ENCODE measurements at places on chromosomes 12 and 14. TPM values are rescaled to one million over a fixed set of nuclear protein-coding genes. Genes with fewer than 3 reads are reported as not detected.
A peak's percentile ranks its signal among the peaks of the same experiment; 100 is the strongest.

RAD51B gene
- total RNA-seq: 36.5 TPM

DPF3 gene
- 0.29 TPM for total RNA-seq

DNA sequence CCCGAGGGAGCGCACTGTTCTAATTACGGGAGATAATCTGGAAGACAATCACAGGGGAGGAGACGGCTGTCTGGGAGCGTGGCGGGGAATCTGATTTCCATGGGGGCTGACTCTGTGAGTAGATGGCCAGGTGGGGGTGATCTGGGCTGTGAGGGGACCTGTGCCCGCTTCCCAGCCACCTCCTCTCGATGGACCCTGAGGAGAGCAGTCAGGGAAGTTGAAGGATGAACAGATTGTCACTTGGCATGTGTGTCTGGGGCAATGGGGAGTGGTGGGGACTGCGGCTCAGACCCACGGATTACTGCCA lies 22.6 kb downstream of the GALNT9 start:
- no peak for DNase-seq

- DNase-seq: no peak
Measured at GRCh38 chr14:105198588-105198987, 17.5 kb upstream of the NUDT14 start.

GRCh38 chr14:89481196-89481595 lies 64.2 kb upstream of the FOXN3 start:
- no peak for DNase-seq

CLEC14A gene
- total RNA-seq: not detected

DNA sequence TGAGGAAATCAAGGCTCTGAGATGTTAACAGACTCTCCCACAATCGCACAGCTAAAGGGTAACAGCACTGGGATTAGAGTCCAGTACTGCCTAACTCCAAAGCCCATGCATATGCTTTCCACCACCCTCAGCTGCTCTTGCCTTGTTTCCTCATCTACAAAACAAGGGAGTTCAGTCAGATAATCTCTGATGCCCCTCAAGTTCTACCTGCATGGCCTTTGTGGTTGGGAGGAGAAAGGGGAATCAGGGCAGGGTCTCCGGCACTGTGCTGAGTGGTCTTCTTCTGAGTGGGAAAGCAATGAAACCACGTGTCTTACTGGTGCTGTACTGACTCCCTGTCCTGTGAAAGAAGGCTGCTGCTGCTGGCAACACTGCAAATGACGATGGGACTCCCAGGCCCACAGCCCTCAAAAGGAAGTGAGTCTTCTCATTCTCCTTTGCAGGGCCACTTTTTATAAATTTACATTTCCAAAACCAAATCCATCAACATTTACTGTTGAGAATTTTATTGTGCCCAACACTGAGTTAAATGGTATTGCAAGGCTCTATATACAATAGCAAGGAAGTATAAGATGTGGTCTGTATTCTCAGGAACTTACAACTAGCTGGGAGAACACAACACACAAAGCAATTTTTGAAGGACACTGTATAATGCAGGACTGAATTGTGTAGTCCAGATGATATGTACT lies 19.7 kb upstream of the DUSP16 start:
- DNase-seq: peak; percentile 13

DNA sequence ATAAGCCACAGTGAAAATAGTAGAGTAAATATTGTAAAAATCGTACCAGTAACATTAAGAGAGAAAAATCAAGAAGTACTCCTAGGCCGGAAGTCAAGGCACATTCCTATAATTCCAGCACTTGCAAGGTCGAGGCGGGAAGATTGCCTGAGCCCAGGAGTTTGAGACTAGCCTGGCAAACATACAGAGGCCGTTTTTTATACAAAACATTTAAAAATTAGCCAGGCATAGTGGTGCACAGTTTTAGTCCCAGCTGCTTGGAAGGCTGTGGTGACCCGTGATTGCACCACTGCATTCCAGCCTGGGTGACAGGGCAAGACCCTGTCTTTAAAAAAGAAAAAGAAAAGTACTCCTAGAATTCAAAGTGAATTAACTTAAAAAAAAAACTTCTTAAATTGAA lies 341.8 kb downstream of the C12orf50 start:
- no peak for DNase-seq

DNA sequence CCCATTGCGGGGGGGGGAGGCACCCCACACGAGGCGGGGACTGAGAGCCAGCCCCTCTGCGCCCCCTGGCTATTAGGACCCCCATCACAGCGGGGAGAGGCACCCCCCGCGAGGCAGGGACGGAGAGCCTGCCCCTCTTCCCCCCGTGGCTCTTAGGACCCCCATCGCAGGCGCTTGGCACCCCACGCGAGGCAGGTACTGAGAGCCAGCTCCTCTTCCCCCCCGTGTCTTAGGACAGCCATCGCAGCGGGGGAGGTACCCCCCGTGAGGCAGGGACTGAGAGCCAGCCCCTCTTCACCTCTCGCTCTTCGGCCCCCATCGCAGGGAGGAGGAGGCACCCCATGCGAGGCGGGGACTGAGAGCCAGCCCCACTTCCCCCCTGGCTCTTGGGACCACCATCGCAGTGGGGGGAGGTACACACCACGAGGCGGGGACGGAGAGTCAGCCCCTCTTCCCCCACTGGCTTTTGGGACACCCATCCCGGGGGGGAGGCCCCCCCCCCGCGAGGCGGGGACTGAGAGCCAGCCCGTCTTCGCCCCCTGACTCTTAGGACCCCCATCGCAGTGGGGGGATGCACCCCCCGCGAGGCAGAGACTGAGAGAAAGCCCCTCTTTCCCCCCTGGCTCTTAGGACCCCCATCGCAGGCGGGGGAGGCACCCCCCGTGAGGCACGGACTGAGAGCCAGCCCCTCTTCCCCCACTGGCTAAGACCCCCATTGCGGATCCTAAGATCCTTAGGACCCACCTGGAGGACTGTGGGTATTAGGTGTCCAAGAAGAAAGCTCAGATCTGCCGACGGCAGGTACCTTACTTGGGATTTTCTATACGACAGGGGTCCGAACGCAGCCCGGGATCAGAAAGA lies 198.6 kb upstream of the PZP start:
- DNase-seq: no peak

- DNase-seq: no peak
Measured at GRCh38 chr12:51389302-51389999, 1.8 kb downstream of the GALNT6 start.

DNA sequence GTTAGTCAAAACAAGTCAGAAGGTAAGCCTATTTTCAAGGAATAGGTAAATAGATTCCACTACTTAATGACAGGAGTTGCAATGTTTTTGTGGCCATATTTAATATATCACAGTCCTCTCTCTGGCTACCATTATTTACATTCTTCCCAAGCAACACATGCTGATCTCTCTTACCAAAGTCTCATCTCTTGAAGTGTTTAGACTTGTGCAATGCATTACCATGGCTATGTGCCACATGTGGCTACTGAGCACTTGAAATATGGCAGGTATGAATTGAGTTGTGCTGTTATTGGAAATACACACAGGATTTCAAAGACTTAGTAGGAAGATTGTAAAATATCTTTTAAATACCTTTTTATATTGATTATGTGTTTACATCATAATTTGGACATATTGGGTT lies 262.4 kb upstream of the PDE3A start:
- DNase-seq: no peak

GRCh38 chr14:30484201-30484600 lies 74.8 kb upstream of the G2E3 start:
- no peak for DNase-seq

GRCh38 chr12:112986291-112986800 lies 8.0 kb downstream of the OAS2 start:
- no peak for DNase-seq

KRT71 gene
- not detected for total RNA-seq

DNA sequence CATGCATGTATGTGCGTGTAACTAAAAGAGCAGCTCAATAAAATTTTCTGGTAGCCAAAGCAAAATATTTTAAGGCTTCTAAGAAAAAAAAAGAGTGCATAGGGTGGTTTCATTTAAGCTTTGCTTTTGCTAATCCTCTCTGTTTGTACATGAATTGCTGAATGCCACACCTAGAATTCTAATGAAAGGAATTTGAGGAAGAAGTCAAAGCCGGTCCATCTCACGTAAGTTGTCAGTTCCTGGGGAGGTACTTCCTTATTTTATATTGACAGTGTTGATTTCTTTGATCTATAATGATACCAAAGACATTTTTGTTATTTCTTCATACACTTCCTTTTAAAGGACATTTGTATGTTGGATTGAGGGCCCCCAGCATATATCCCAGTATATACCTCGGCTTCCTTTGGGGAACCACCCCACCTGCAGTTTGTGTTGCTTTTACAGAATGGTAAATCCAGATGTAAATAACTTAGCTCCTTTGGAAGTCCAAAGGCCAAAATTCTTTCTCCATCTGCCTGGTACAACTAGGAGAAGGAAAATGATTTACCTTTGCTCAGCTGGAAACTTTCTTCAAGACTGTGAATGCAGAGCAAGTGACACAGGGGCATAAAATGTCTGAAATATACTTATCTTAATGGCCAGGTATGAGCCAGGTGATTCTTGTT lies 420.9 kb upstream of the ATP2B1 start:
- DNase-seq: no peak

DNA sequence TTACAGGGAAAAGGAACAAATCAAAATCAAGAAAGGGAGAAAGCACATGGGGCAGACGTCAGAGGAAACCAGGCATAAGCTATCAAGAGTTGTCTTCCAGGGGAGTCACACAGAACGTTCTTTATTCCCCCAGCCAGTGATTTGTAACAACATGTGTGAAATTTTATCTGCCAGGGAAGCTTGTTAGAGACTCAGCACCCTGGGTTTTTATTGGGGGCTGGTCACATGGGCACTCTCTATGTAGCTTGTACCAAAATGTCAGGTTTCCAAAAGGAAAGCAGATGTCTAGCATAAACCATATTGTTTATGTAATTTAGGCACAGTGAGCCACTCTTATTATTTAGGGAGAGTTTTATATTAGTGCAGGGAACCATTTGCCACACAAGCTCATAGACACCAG lies 440.4 kb upstream of the DCN start:
- no peak for DNase-seq

GRCh38 chr12:118150625-118151024 lies 14.7 kb downstream of the PEBP1 start:
- no peak for DNase-seq

- no peak for DNase-seq
Measured at GRCh38 chr12:50018968-50019367, 6.3 kb downstream of the RACGAP1 start.

C14orf132 gene
- total RNA-seq: 1.9 TPM

GLIPR1L2 gene
- 0.66 TPM for total RNA-seq

DNA sequence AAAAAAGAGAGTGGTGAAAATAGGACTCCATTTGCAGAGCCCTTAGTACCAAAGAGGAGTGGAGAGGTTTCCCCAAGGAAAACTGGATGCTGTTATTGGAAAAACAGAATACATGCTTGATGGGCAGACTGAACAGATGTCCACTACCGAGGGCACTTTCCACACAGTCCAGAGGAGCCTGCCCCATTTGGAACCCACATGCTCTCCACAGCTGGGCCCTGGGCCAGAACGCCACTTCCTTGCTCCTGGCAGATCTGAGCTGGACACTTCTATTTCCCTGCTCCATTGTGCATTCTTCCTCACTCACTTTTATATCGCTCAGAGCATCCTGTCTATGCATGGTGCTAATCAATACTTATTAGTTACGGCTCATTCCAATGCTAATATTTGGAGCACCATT lies 249.9 kb downstream of the SLC15A4 start:
- DNase-seq: no peak

GRCh38 chr12:4268329-4269181 lies 5.0 kb upstream of the CCND2 start:
- DNase-seq: no peak

LBHD2 gene
- total RNA-seq: not detected

ASB2 gene
- total RNA-seq: 50.0 TPM

- no peak for DNase-seq
Measured at GRCh38 chr12:27870939-27871338, 90.9 kb upstream of the MANSC4 start.

- no peak for DNase-seq
Measured at GRCh38 chr14:22387776-22388241, 201.2 kb downstream of the DAD1 start.

PRH2 gene
- total RNA-seq: not detected

PLXNC1 gene
- total RNA-seq: 9.2 TPM

TUBA1B gene
- total RNA-seq: 2,180 TPM

ZNF705A gene
- not detected for total RNA-seq

- DNase-seq: peak; percentile 92
Measured at GRCh38 chr12:124939421-124940142, 25.1 kb upstream of the UBC start.

GRCh38 chr12:108129017-108129812 lies at the start of gene WSCD2:
Gene WSCD2 (plus strand): TSS chr12:108129288. CDS start chr12:108195833, 66,545 bp downstream.
- no peak for DNase-seq

DCN gene
- total RNA-seq: not detected

DNA sequence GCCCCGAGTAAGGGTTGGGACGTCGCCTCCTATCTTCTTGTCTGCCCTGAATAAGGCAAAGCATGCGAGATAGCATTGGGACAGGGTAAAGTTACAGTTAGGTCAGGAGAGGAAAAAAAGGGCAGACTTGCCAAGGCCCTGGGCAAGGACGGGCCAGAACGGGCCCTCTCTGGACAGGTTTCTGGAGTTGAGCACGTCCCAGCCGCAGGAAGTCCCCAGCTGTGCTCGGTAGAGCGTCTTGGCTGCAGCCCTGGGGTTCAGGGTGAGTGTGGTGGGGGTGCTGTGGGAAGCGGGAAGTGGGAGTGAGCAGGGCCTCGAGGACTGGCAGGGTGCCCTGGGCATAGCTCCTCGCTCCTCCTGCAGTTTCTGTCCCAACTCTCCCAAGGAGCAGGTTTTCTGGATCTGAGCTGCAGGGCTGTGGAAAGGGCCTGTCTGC lies 5.4 kb downstream of the RPS6KL1 start:
- DNase-seq: no peak

GRCh38 chr14:32601906-32602305 lies 272.8 kb downstream of the AKAP6 start:
- no peak for DNase-seq

LIMA1 gene
- 45.6 TPM for total RNA-seq

Data from activated naive CD4-positive, alpha-beta T cell treated with anti-CD3 and anti-CD28 coated beads, Interleukin-2, amount 50 U/mL, for 72 hours (primary cell).